ENCODE measurements at places on chromosomes 2 and 18.

- DNase-seq = no peak
These were observed 41.8 kb downstream of the SNED1 start for GRCh38 chr2:241040081-241040803.

DNA sequence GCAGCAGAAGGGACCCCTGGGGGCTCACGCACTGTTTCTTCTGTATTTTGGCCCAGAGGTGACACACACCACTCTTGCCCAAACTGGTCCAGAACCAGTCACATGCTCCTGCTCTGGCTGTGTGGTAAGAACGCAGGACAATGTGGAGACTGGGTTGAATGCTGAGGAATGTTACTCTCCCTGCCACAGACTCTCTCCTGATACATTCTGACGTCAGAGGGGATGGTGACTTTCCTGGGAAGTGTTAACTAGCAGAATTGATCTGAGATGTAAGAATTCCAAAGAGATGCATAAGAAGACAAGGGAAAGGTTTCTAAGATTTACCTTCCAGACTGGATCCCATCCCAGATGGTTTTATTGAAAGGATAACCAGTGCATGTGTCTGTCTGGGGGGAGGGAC is 100.8 kb downstream of the ASB1 start:
- DNase-seq = no peak

DNA sequence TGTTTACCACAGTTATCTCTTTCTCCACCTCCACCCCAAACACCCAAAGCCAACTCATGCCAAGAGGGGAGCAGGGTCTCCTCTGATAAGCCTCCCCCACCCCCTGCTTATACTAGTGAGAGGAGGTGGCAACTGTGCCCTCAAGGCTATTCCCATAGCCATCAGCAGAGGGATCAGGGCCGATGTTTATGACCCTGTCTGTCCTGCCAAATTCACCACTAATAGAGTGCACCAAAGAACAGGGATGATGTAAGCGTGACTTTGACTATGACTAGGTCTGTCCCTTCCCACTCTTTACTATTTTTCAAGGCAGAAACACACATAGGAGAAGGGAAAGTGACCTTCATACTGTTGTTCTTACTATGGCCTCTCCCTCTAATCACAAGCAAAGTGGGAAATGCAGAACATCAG is 74.6 kb downstream of the CLHC1 start:
- DNase-seq = no peak

GRCh38 chr2:7346336-7346735 is 429.1 kb downstream of the RNF144A start:
- no peak for DNase-seq

- no peak for DNase-seq
These were observed 83.8 kb upstream of the KLHL29 start for GRCh38 chr2:23301136-23301535.

GRCh38 chr2:143284087-143284675 is 155.0 kb downstream of the ARHGAP15 start:
- peak; percentile 18 for DNase-seq

DNA sequence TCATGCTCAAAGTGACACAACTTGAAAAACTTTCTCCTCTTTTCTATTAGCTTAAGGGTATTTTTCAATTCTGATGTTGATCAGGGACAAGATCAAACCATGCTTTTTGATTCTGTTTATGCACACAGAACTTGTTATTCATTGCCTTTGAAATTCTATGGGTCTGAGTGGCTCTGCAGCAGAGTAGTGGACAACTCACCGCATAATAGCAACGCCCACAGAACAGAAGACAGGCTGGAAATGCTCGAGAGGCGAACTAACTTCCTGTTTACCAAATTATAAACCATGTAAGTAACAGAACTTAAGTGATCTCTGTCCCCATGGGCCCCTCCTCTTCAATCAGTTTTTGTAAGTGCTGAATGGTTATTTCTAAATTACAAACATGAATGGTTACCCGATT is 131.2 kb downstream of the CBLN2 start:
- DNase-seq = no peak

DNA sequence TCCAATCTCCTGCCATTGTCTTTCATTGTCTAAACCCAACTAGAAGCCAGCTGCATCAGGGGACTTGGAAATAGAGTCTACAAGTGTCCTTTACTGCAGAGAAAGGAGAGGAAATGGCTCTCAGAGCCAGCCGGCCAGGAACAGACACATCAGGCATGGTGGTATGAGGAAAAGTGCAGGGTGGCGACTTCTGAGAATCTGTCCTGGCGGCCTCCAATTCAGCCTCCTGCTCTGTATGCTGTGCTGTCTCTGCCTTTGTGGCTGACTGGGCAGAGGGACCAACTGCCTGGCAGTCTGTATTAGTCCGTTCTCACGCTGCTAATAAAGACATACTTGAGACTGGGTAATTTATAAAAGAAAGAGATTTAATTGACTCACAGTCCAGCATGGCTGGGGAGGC is 36.8 kb upstream of the AQP4 start:
- no peak for DNase-seq

GRCh38 chr18:34976534-34976898 is 64.7 kb upstream of the MAPRE2 start:
- no peak for DNase-seq

GRCh38 chr2:71919708-71920107 is 228.0 kb downstream of the CYP26B1 start:
- DNase-seq = no peak

- no peak for DNase-seq
These were observed 44.0 kb downstream of the TET3 start for GRCh38 chr2:74028741-74029140.

DNA sequence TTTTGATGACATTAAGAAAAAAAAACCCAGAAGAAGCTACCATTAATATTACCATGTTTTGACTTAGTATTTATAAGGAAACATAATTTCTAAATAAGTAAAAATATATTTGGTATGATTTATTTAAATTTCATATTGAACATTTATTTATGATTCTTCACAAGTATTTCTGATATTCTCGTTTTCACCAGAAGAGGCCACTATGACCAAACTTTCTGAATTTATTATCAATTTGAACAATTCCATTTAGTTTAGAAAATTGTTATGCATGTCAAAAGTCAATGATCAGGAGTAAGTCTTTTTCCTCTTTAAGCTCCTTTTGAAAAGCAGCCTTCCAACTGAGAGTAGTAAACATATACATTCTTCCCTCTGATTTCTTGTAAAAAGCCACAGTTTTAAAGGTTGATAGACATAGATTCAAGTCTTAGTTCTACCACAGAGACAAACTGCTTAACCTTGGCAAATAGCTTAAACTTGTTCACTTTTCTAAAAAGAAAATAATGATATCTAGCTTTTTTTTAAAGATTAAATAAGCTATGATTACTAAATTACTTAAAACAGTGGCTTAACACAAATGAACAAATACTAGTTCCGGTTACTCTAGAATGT is 329.9 kb downstream of the TRIB2 start:
- no peak for DNase-seq

- no peak for DNase-seq
These were observed 610.0 kb downstream of the KCNJ3 start for GRCh38 chr2:155308367-155309009.

- no peak for DNase-seq
These were observed 347.1 kb upstream of the FAM98A start for GRCh38 chr2:33946193-33946592.

DNA sequence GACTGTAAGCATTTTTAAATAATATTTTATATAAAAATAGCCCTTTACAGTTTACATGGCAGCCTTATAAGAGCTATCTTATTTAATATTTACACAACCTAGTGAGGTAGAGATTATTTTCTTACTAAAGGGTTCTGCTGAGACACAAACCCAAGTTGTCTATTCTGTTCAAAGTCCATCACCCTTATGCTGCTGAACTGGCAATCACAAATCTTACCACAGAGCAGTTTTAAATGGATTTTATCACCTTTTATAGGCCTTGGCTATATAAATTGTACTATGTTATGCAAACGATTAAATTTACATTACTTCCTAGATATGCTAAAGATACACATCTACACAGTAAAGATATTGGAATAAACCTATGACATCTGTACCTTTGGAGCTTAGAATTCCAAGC is 40.7 kb downstream of the RBM45 start:
- no peak for DNase-seq

GRCh38 chr2:174025271-174026121 is 60.3 kb upstream of the SP3 start:
- DNase-seq = no peak

DNA sequence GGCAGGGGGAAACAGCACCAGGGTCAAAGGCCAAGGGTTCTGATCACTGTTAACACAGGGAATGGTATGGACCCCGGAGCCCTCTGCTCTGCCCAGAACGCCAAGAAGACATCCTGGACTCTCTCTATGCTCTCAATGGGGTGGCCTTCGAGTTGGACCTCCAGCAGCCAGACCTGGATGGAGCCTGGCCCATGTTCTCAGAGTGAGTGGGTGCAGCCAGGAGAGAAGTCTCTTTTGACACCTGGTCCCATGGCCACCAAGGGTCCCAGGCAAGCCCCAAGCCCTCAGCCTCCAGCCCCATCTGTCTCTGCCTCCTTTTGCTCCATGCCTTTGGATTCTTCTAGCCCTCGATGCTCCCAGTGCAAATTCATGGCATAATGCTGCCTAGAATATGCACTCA is 4.1 kb downstream of the RUFY4 start:
- DNase-seq = no peak

DNA sequence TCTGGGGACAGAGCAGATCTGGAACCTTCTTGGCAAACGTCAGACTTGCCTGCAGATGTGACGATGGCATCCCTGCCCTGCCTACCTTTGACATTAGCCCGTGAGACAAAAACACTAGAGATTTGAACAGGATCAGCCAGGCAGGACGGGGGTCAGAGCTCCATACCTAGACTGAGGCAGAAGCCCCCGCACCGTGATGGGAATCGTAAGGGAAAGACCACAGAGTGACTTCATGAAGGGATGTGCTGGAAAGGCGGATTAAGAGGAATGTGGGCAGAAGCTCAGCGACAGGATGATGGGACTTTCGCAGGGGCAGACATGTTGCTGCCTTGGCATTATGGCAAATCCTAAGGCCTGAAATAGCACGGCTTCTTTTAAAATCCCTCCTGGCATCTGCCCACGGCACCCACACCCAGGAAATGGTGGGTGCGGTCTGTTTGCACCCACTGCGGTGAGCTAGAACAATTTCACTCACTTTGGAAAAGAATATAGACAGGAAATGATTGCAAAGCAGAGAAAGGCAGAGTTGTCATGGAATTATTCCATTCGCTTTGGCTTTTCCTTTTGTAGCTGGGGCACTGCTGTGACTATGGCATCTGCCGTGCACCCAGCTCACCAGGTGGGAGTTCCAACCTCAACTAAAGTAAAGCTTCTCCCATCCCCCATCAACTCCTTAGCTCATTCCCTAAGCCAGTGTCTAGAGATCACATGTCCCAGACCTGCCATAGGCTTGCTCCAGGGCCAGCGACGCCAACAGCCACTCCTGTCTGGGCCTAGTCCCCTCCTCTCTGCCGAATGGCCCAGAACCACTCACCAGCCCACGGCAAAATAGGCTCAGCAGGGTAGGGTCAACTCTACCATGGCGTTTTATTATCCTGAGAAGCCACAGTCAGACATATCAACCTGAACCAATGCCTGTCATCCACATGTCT is 112.7 kb upstream of the NPAS2 start:
- no peak for DNase-seq

DNA sequence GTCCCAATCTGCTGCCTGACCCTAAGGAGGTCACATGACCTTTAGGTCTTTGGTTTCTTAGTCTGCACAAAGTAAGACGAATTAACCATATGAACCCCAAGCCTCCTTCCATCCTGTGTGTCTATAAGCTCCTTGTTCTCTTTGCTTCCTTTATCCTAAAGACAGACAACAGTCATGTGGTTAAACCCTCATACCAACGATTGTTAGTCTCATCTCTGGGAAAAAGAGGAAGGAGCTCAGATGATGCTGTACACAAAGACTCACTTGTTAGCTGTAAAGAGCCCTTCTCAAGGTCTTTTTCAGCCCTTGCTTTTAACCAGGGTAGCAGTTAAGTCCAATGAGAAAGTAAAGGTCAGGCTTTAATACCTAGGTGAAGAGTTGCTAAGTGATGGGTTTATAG is 443.7 kb downstream of the TNS1 start:
- DNase-seq = no peak

DNA sequence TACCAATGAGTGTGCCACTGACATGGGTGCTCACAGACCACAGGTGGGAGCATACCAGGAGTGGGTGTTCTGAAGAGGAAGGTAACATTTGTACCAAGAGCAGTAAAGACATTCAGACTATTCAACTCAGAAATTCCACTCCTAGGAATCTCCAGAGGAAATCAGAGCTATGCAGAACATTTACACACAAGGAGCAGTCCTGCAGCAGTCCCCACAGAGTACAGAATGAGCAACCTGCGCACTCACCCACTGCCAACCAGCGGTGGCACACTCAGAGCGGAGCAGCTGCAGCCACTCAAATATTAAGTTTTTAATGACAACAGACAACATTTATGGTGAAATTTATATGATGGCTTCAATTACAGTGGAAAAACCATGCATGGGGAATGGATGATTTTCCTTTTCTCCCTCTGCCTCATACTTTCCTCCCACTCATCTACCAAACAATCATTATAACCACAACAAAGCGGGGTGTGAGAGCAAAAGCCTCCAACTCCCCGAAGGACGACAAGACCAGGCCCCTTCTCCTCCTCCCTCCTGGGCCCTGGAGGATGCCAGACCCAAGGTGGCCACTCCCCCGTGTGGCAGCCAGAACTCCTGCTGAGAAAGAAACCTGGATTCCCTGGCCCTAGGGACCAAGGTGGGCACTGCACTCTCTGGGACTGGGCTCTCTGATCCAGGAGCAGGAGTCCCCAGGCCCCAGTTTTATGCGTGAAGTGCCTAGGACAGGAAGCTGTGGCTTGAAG is 5.4 kb downstream of the HS6ST1 start:
- DNase-seq = no peak

- peak; percentile 38 for DNase-seq
These were observed at the start of gene TCF4 for GRCh38 chr18:55588111-55588869. Gene TCF4, minus strand, starts transcription at chr18:55588192. Its CDS starts 1,076 bp downstream, at chr18:55587116.

Measured in NCI-H1436 (cell line).